Activated T-cell treated with anti-CD3 and anti-CD28 coated beads, Interleukin-2, amount 50 U/mL, for 4 hours (primary cell): ENCODE measurements at places on chromosomes 13 and 19. TPM values are rescaled to one million over a fixed set of nuclear protein-coding genes. Genes with fewer than 3 reads are reported as not detected.

The GNA15 gene
- 11.3 TPM for total RNA-seq

The GALP gene
- not detected for total RNA-seq

The CLEC11A gene
- total RNA-seq, result 1.4 TPM

The TLE6 gene
- 0.16 TPM for total RNA-seq

The FFAR2 gene
- not detected for total RNA-seq

The DLEU7 gene
- not detected for total RNA-seq
